MV-4-11 (cell line): ENCODE measurements at places on chromosomes 7 and 10.

DNA sequence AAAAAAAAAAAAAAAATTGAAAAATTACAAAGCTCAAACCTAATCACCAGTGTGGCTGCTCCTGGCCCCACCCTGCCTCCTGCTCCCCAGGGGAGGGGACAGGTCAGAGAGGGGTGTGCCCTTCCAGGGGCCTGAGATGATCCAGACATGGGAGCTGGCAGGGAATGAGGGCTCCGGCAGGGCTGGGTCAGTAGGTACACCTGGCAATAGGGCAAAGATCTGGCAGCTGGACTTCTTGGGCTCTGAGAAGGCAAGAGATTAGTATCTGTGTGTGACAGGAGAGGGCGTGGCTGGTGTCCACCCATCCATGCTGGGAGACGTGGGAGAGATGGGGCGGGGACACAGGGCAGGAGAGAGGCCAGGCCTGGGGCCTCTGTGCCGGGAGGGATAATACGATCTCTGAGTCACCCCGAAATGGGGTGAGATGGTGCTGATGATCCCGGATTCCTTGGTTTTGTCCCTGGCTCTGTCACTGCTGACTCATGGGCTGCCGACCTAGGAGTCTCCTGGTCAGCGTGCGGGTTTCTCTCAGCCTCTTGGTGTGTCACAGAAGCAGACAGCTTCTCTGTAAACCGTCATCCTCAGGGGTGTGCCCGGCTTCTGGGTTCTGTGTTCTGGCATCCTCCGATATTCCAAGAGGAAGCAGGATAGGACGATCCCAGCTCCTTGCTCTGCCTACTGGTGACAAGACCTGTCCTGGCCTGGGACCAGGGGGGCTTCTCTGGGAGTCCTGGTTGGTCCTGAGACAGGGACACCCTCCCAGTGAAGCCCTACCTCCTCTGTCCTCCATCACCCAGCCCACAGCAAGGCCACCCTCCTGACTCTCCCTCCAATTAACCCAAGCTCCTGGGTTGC is 8.2 kb upstream of the CLDN4 start:
- DNase-seq = no peak

DNA sequence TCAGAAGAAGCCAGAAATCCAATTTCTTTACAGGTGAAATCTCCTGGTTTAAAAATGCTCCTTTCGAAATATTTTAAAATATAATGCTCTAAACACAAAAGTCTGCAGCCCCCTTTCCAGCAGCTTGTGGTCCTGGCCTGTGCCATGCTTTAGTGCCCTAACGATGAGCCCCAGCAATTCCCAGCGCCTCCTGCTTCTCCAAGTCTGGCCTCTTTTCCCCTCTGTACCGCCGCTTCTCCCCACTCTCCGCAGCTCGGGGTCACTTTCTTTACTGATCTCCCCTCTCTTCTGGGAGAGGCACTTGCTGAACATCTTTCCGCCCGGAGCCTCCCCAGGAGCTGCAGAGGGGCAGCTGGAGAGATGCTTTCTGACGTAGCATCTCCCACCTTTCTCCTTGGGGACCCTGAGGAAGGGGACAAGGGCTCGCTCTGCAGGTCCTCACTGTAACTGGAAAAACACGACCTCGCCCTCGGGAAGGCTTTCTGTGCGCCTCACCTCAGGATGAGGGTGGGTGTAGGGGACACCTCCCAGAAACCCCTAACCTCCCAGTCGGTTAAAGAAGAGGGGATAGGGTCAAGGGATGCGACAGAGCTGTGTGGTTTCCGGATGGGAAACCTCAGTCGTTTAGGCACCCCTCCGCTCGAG is 565 bp upstream of the INA start:
- DNase-seq = no peak

DNA sequence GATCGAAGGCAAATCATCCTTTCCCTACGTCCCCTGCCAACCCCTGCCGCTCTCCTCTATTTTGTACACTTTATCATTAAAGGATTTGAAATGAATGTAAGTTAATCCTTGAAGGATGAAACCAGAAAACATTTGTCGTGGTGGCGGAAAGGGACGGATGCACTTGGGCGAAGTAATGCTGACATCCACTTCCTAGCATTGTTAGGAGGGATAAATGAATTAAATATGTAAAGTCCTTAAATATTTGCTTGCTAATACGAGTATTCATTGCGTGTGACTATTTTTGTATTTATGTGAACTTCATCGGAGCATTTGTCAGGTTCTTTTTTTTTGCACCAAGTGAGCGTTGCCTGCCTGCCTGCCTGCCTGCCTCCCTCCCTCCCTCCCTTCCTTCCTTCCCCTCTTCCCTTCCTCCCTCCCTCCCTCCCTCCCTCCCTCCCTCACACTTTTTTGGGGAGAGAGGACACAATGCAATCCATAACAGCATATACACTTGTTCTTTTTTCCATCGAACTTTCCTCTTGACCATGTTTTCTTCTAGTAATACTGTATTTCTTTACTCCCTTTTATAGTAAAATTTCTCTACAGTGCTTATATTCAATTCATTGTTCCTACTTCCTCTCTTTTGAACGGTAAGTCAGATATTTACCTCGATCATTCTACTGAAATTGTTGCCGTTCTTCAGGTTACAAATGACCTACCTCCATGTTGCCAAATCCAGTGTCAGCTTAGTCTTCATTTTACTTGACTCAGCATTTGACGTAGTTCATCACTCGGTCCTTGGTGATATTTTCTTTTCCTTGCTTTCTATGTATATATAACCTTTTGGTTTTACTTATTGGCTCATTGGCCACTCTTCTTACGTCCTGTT is 831 bp downstream of the CCDC7 start:
- no peak for DNase-seq

DNA sequence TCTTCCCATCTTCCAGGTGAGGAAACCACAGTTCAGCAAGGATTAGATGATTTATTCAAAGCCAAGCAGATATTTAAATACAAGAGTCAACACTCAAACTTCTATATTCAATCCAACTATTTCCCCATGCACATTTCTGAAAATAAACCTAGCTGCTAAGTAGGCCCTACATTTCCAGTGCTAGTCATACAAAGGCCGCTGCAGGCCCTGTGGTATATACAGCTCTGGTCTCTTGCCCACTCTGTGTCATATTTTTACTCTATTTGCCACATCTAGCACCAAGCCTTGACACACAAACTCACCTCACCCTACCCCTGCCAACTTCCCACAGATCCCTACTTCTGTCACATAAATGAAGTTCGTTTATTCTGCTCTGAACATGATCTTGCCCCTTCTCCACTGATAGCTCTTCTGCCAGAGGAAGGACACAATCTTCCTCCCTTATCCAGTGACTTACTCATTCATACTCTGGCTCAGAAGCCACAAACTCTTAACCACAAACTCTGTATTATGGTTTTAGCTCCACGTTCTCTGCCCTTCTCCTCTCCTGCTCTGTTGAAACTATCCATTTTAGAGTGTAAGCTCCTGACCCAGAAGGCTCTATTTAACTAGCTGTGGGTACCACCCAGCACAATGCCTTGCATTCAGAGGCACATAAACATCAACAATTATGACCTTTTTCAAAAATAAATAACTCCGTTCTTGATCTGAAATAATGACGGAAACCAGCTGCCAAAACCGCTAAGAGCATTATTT is 180.7 kb downstream of the CPEB3 start:
- peak; percentile 84 for DNase-seq

DNA sequence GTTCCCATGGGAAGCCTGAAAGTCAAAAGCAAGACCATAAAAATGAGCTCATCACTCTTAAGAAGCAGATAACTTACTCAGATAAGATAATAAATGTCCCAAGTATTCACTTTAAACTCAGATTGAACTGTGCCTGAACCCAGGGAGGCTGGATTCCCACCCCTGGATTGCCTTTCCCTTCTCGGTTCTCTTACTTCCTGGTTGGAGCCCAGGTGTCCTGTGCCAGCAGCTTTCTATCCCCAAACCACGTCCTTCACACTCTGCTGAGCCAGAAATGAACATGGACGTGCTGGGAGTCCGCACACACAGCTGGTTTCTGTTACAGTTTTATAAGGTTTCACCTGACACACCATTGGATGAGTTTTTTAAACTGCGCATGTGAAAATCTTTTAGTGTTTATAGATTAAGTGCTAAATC is 636.2 kb upstream of the IGFBP3 start:
- DNase-seq = no peak

DNA sequence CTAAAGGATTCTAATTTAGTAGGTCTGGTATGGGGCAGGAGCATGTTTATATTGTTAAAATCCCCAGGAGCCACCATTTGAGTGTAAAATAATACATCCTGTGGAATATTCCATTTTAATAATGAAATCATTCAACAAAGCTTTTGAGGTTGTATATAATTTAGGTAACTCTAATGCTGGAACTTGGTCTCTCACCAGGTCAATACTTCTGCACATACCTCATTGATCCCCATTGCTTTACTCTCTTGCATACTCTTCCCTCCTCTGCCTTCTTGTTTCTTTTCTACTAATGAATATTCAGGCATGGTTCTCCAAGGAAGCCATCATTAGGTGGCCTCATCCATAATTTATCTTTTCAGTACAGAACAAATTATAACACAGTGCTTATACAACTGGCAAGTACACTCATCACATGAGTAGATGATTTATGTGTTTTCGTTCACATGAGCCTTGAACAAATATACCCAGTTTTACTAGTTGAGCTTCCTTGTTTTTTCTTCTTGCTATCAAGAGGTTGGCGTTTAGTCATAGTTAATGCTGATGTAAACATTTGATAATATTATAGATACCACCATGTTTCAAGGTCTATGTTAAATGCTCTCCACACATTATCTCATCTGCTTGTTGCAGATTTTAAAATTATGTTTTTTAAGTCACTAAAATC is 7.2 kb downstream of the PALS2 start:
- no peak for DNase-seq

GRCh38 chr10:23448802-23449570 is 10.1 kb downstream of the OTUD1 start:
- peak; percentile 83 for DNase-seq

DNA sequence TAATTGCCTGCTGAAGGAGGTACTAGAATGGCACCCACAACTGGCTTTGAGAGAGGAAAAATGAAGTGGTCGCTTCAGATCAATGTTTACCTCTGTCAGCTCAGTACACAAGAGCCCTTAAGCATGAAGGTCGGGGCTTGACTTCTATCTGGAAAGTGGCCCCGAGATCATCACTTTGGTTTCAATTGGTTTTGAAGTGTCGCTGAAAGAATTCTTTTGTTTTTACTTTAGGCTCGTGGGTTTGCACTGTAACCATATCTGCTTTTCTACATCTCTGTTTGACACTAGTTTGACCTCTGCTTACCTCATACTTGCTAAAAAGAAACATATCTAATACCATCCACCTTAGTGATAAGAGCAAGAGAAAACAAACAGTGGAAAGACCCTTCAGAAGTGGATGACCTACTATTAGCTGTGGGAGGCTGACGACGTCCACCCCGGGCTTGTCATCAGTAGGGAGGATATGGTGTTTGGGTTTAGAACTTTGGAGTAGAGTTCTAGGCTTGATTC is 361.8 kb downstream of the GATA3 start:
- no peak for DNase-seq

DNA sequence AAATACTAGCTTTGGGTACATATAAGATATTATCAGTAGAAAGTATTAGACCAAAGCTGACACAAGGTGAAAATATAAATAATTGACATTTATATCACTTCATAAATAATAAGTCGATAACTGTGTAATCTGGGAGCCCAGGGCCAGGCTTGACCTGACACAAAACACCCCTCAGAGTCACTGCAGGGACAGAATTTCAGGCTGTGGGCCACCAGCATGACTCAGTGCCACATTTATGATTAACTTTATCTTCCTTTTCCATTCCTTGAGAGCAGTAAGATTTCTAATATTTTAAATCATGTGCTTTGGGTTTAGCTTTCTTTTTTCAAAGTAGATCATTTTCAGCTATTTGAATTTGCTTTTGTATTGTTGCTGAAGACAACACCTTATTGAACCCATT is 102.9 kb upstream of the NFE2L3 start:
- DNase-seq = no peak

DNA sequence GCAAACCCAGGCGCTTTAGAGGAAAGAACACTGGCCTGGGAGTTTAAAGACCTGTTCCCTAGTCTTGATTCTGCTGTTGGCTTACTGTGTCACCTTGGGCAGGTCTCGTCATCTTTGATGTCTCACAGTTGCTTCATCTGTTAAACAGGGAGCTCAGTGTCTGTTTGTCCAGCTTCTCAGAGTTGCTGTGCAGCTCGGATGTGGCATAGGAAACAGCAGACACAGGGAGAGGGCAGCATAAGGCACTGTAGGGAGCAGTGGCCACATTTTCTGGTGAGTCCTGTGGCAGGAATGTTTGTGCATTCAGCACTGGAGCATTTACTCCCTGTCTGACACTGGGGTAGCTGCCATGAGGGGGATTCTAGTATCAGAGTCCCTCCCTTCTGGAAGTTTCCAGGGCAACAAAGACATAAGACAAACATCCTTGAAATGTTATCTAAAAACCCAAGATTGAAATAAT is 2.0 kb downstream of the REPIN1 start:
- DNase-seq = no peak

DNA sequence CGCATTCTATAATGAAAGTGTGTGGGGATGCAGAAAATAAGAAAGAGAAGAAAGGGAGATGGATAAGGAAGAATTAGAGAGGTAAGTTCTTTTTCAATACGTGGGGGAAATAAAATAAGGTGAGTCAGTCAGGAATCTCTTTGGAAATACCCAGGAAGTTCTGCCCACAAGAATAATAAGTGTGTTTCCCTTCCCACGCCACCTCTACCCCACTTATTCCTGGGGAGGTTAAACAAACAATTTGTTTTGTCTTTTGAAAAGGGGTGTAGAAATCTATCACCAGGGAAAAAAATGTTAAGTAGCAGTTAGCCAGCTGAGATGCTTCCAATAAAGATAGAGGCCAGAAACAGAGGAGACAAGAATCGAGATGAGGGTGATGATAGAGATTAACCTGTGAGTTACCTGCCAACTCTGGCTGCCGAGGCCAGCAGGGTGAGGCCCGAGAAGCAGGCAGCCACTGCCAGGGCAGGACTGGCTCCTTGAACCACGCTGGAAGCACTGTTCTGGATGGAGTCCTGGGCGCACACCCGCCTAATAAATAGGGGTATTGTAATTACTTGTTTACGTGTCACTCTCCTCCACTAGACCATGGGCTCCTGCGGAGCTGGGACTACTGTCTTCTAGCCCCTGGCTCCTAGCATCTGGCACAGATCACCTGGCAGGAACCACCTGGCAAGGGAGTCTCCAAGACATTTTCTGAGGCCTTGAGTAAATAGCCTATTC is 191.3 kb downstream of the FGFR2 start:
- DNase-seq = no peak

DNA sequence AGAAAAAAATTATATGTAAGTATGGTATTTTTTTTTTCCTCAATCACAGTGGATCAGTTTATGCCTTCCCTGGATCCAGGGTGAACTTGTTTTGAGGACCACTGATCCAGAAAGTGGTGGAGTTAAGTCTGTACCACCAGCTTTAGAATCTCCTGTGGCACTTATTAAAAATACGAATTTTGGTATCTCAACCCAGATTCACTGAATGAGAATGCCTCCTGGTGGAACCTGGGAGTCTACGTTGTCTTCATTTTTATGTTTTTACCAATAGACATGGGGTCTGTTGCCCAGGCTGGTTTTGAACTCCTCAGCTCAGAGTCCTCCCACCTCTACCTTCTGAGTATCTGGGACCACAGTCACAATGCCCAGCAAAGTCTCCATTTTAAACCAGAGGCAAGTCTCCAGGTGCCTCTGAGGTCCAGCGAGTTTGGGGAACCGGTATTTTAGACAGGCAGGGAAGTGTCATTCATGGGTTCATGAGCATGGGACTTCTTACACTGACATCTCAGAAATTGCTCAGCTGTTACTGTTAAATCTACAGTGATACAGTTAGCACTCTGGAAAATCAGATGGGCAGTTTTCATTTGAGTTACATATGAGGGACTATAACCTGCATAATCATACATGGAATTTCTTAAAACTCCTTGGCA is 200.9 kb downstream of the AUTS2 start:
- DNase-seq = no peak

- DNase-seq = no peak
Measured at GRCh38 chr7:101957744-101958525, 140.5 kb downstream of the CUX1 start.
